ENCODE measurements at places on chromosomes 4 and X. TPM values are rescaled to one million over a fixed set of nuclear protein-coding genes. Genes with fewer than 3 reads are reported as not detected.

- H3K4me1 ChIP-seq, result peaks cover 4% of the 10 kb centered on the region
- no peak for DNase-seq
- H3K27me3 ChIP-seq, result no peaks in the 10 kb centered on the region
- H3K36me3 ChIP-seq, result no peaks in the 10 kb centered on the region
- no peak overlapping the region for H3K27ac ChIP-seq
Measured at GRCh38 chrX:130876226-130876625, 26.8 kb downstream of the ENOX2 start.

- no peak for DNase-seq
- H3K27ac ChIP-seq, result no peak overlapping the region
- H3K27me3 ChIP-seq, result no peaks in the 10 kb centered on the region
Measured at GRCh38 chr4:2305766-2306501, 44.0 kb upstream of the MXD4 start.

- H3K27ac ChIP-seq, result no peak overlapping the region
- no peak for DNase-seq
- H3K36me3 ChIP-seq, result no peaks in the 10 kb centered on the region
Measured at GRCh38 chrX:101605146-101605545, 12.7 kb downstream of the ARMCX6 start.

DNA sequence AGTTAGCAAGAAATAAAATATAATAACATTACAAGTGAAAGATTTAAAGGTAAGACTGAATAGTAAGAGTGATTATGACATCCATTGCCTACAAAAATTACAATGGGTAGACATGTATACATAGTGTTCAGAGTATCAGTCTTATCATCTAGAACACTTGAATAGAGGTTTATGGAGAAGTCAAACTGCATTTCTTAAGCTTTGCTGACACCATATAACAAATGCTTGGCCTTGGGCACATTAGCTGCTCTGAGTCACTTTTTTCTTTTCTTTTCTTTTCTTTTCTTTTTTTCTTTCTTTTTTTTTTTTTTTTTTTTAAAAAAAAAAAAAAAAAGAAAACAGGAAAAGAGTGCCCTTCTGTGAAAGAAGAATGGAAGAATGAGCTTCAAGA is 220.0 kb downstream of the SPCS3 start:
- no peaks in the 10 kb centered on the region for H3K36me3 ChIP-seq
- no peaks in the 10 kb centered on the region for H3K27me3 ChIP-seq
- no peak overlapping the region for H3K4me3 ChIP-seq
- no peak overlapping the region for H3K27ac ChIP-seq
- DNase-seq, result no peak
- H3K4me1 ChIP-seq, result no peaks in the 10 kb centered on the region

- no peaks in the 10 kb centered on the region for H3K27me3 ChIP-seq
- no peak for DNase-seq
- no peak overlapping the region for H3K4me3 ChIP-seq
- no peaks in the 10 kb centered on the region for H3K36me3 ChIP-seq
Measured at GRCh38 chr4:157045507-157046127, 30.3 kb upstream of the GLRB start.

DNA sequence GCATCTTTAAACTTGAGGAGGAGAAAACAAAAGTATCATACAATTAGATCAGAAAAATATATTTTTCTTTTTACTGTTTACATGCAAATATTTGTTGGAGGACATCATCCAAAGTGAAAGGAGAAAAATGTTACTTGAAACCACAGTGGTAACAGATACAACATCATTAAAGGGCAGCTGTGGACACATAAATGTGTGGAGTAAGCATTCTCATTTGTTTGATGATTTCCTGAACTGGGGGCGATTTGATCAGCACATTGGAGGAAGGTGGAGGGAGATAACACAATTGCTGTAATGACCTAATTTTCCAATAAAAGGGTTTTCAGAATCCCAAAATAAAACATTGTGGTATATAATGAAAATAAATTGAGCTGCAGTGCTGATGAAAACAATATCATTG is 314.5 kb upstream of the HS3ST1 start:
- DNase-seq, result no peak
- H3K36me3 ChIP-seq, result no peaks in the 10 kb centered on the region
- H3K27ac ChIP-seq, result no peak overlapping the region
- H3K27me3 ChIP-seq, result no peaks in the 10 kb centered on the region

DNA sequence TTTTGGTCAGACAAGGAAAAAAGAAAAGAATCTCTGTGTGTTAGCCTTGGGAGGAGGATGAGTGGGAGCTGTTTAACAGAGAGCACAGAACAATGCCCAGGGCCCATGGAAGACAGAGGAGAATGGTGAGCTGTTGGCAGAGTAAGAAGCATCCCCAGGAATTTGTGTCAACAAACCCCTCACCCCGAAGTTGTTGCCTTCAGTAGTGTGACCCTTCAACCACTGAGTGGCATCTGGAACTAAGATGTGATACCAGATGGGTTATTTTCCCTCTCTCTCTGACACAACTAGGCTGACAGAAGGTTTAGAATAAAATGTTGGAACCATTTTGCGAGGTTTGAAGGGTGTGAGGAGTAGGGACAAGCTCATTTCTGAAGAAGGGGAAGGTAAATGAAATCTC is 25.1 kb downstream of the IGSF1 start:
- H3K36me3 ChIP-seq, result no peaks in the 10 kb centered on the region
- H3K27me3 ChIP-seq, result no peaks in the 10 kb centered on the region
- no peaks in the 10 kb centered on the region for H3K4me1 ChIP-seq
- DNase-seq, result no peak

- H3K36me3 ChIP-seq, result no peaks in the 10 kb centered on the region
- no peak for DNase-seq
- H3K27me3 ChIP-seq, result no peaks in the 10 kb centered on the region
- H3K4me3 ChIP-seq, result no peak overlapping the region
- H3K4me1 ChIP-seq, result no peaks in the 10 kb centered on the region
Measured at GRCh38 chr4:111945014-111945413, 200.2 kb upstream of the FAM241A start.

GRCh38 chr4:154492288-154492687 is 689 bp upstream of the DCHS2 start:
- peak; percentile 26 for DNase-seq
- no peaks in the 10 kb centered on the region for H3K36me3 ChIP-seq
- no peak overlapping the region for H3K4me3 ChIP-seq
- no peaks in the 10 kb centered on the region for H3K4me1 ChIP-seq
- H3K27me3 ChIP-seq, result no peaks in the 10 kb centered on the region
- H3K27ac ChIP-seq, result no peak overlapping the region

The COX7B2 gene
- total RNA-seq, result not detected
